Activated CD4-positive, alpha-beta memory T cell treated with anti-CD3 and anti-CD28 coated beads, Interleukin-2, amount 10 ng/mL, durations not matched to agents 7 days and 5 days (primary cell): ENCODE measurements at places on chromosomes 5 and 9. TPM values are rescaled to one million over a fixed set of nuclear protein-coding genes. Genes with fewer than 3 reads are reported as not detected.

Gene HSPB3
- total RNA-seq = not detected

Gene ARHGEF28
- total RNA-seq = not detected

DNA sequence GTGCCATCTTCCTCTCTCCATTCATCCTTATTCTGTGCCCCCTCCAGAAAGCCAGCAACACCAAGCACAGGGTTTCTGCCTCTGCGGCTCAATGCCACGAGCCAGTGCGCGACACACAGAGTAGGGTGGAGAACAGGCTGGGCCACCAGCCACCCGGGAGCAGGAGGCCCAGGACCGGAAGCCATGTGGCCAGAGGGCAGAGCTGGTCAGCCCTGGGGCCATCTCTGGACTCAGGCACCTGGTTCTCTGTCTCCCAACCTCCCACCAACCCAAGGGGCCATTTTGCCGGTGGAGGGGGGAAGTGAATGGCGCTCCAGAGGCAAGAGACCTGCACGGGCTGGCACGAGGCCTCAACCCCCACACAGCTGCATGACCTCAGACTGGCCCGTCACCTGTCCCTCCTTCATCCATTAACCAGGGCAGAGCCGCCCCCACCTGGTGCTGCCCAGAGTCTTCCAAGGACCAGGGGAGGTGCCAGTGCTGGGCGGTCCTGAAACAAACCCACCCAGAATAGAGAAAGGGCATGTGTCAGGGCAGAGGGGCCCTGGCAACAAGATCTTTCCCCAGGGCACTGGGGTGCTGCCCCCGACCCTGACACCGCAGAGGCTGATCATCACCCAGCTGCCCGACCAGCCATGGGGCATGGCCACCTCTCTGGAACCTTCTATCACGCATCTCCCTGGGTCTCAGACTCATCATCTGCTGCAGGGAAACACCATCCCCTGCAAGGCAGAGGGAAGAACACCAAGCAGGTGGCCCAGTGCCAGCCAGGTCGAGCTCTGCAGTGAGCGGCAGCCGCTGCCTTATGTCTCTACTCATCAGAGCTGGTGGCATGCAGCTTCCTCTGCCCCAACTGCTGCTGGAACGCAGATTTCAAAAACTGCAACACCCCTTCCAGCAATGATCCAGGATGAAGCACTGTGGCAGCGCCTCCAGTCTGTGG lies 11.9 kb downstream of the VAV2 start:
- no peak overlapping the region for H3K27ac ChIP-seq
- no peaks in the 10 kb centered on the region for H3K4me1 ChIP-seq
- DNase-seq = no peak
- H3K4me3 ChIP-seq = no peak overlapping the region

- H3K4me1 ChIP-seq = no peaks in the 10 kb centered on the region
- no peaks in the 10 kb centered on the region for H3K36me3 ChIP-seq
- no peaks in the 10 kb centered on the region for H3K27me3 ChIP-seq
These were observed 114.7 kb downstream of the TAF11L14 start for GRCh38 chr5:17748941-17749340.
